ENCODE measurements at places on chromosomes 3 and 15.

GRCh38 chr3:171267104-171267503 lies 193.1 kb downstream of the TNIK start:
- DNase-seq, result no peak

DNA sequence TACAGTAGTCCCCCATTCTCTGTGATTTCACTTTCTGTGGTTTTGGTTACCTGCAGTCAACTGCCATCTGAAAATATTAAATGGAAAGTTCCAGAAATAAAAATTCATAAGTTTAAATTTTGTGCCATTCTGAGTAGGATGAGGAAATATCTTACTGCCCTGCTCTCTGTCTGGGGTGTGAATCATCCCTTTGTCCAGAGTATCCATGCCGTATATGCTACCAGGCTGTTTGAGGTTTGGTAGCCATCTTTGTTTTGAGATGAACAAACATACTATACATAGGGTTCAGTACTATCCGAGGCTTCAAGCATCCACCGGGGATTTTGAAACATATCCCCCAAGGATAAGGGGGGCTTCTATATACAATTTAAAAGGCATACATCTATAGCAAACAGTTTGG lies 16.3 kb upstream of the FEM1B start:
- DNase-seq, result no peak

DNA sequence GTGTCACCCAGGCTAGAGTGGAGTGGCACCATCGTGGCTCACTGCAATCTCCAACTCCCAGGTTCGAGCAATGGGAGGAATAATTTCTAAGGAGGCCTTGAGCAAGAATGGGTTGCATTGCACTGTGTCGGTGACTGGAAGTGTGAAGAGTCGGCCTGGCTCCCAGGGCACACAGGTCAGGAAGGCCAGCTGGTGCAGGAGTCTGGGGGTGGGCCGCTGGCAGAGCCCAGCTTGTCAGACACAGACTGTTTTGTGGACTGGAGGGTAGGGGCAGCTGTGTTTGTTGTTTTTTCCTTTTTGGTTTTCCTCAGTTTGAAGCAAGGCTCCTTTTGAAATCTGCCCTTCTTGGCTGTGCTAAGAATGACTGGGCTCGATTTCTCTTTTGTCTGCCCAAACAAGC lies 66.2 kb downstream of the ITGA11 start:
- no peak for DNase-seq

DNA sequence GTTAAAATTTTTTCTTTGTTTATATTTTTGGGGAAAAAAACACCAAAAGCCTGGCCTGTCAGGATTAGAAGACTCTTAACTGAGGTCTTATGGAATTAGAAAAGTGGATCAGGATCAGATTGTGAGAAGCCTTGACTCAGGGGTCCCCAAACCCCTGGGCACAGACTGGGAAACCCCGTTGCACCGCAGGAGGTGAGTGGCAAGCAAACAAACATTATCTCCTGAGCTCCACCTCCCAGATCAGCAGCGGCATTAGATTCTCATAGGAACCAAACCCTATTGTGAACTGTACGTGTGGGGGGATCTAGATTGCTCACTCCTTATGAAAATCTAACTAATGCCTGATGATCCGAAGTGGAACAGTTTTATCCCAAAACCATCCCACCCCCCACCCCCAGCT lies 117.2 kb downstream of the TCF12 start:
- DNase-seq, result no peak

DNA sequence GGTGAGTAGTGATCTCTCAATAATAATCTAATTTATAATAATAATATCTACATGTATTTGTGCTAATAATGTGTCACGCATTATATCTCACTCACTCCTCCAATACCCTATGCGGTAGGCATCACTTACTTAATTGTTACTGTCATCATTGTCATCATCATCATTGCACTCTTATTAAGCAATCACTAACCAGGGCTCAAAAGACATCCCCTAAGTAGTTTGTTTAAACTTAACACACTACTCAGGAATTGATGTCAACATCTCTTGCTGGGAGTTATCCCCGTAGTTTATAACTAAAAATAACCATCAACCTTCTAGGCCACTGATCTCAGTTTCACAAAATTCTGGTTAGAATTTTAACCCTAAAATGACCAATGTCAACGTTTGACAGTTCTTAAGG lies 56.8 kb upstream of the ICE2 start:
- DNase-seq, result no peak

- DNase-seq, result no peak
These were observed 18.0 kb upstream of the ZXDC start for GRCh38 chr3:126493739-126494138.

DNA sequence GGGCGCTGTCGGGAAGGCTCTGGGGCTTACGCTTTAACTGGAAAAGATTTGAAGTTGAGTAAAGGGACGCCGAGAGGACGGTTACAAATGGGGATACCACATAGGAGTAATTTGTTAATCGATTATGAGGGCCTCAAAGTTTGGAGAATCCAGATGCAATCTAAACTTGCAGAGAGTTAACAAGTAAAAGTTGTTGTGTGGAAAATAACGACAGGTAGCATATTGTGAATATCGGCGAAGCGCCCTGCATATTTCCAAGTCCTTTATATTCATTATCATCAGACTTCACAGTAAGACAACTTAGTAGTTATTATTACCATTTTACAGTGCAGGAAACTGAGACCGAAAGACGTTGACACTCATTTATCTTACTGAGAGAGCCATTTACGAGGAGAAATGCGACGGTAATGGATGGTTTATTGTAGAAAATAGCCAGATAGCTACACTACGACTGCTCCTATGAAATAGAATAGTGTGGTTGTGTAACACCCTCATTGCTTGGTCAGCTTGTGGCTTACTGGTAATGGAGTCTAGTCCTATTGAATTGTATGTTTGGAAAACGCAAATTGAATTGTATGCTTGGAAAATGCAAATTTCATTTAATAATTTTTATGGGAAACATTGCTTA lies 700 bp downstream of the MKRN2 start:
- no peak for DNase-seq

- no peak for DNase-seq
These were observed 267.2 kb downstream of the FAM43A start for GRCh38 chr3:194952841-194953241.

- DNase-seq, result no peak
These were observed 84.7 kb downstream of the IGF2BP2 start for GRCh38 chr3:185740133-185740532.

DNA sequence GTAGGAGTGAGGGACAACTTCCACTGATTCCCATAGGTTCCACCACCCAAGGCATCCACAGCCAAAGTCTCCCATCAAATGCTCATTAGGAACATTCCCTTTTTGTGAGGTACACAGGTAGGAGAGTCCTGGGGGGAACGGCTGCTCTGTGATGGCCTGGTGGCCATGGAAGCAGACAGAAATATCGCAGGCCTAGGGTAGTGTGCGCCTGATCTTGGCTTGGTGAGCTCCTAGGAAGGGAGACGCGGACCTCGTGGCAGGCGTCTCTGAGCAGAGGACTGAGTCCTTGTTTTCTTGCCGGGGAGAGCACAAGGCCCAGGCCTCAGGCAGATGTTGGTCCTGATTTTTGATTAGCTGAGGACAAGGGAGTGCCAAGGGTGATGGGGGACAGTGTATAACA lies 99.5 kb downstream of the SNRPN start:
- no peak for DNase-seq

GRCh38 chr3:184771301-184772127 lies 40.5 kb upstream of the VPS8 start:
- DNase-seq, result no peak

- no peak for DNase-seq
These were observed 32.6 kb downstream of the HHLA2 start for GRCh38 chr3:108328821-108329486.

- no peak for DNase-seq
These were observed 151.3 kb downstream of the CFAP20DC start for GRCh38 chr3:58898513-58898912.

DNA sequence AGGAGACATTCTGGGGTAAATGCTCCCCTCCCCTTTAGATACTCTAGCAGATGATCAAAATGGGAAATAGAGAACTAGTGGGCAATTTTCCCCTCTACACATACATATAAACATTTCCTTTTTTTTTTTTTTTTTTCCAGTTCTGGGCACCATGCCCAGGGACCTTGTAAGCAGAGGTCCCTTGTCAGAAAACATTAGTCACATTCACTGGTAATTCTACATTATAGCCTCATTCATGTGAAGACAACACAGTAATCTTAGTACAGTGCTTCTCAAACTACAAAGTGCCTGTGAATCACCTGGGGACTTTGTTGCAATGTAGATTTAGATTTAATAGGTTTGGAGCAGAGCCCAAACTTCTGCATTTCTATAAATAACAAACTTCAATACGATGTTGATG lies 60.1 kb upstream of the ACTC1 start:
- no peak for DNase-seq

Measured in NCI-H2081 treated with DMSO at 0.1 percent for 48 hours (cell line).